K562 (cell line): ENCODE measurements at places on chromosomes 7 and 10.

- DNase-seq, result no peak
Measured at GRCh38 chr10:132878730-132879407, 63.5 kb downstream of the CFAP46 start.

- no peak for DNase-seq
Measured at GRCh38 chr10:31142026-31142425, 110.4 kb upstream of the ZNF438 start.

- DNase-seq, result no peak
Measured at GRCh38 chr7:70016044-70016770, 417.9 kb downstream of the AUTS2 start.

DNA sequence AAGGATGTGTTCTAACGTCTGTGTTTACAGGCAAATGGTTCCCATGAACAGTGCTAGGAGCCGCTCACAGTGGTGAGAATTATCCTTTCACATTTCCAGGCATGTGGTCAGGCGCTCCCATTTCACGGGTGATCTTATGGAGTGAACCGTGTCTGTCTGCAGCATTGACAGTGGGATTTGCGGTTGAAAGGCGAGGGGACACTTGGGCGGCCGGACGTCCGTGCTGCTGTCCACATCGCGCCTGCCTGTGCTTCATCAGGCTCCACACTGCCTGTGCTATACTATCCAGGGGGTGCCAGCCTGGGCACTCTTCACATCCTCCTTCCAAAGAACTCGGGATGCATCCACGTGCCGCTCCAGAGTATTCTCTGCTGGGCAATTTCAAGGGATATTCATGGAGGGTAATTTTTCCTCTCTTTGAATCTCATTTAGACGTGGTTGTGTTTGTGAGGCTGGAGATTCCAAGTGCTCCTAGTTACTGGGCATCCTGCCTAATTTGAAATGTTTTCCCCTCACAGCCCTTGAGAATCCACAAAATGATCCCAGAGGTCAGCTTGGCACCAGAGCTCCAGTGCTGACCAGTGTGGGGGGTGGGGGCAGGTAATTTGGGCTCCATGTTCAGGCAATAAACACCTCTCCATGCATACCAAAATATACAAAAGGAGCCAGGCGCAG, 61.9 kb upstream of the EBF3 start:
- DNase-seq, result no peak
